ENCODE measurements at places on chromosomes 1 and 21. TPM values are rescaled to one million over a fixed set of nuclear protein-coding genes. Genes with fewer than 3 reads are reported as not detected.

SLC44A3 gene
- 70.5 TPM for polyA plus RNA-seq

S100A16 gene
- 134 TPM for polyA plus RNA-seq

CCDC185 gene
- polyA plus RNA-seq = not detected

PDPN gene
- 11.9 TPM for polyA plus RNA-seq

DNA sequence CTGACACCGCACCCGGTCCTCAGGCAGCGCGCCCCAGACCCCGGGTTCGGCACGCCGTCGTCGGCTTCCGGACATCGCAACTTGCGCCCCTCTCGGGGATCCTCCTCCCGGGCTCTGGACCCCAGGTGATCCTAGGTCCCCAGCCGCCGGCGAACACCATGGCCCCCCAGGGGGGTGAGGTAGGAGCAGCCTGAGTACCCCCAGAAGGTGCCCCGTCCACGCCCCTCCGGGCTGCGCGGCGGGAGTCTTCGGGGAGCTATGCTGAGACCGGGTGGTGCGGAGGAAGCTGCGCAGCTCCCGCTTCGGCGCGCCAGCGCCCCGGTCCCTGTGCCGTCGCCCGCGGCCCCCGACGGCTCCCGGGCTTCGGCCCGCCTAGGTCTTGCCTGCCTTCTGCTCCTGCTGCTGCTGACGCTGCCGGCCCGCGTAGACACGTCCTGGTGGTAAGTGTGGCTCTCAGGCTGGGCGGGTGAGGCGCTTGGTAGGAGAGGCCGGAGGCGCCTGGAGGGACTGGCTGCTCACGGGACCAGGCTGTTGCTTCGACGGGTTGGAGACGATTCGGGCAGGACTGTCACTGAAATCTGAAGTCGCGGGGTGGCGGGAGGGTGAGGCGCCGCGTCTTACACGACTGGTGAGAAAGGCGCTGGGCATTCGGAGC is 367 bp downstream of the WNT2B start:
- DNase-seq = peak; percentile 57

DNA sequence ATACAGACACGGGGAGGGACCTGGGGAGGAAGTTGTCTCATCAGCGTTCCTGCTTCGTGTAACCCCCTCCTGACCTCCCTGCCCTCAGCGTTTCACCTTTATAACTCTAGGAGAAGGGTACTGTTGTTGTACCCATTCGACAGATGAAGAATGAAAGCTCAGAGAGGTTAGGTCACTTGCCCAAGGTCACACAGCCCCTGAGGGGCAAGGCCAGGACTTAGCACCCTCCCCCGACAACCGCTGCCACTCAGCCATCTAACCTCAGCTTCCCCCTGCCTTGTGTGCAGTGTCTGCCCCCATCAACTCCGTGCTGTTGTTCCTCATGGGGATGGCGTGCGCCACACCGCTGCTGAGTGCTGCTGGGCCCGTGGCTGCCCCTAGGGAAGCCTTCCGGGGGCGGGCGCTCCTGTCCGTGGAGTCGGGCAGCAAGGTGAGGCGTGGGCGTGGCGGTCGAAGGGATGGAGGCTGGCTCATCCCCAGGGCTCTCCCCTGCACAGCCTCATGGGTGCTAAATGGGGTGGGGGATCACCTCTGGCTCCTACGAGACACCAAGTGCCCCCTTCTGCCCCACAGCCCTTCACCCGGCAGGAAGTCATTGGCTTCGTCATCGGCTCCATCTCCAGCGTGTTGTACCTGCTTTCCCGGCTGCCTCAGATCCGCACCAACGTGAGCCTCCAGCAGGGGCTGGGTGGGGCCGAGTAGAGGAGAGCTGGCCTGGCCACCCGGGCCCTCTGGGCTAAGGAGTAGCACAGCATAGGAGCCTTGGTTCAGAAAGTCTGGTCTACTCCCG is 14.0 kb downstream of the SLC66A1 start:
- DNase-seq = no peak

- peak; percentile 33 for DNase-seq
Observed at GRCh38 chr1:220137019-220137786, 43.3 kb downstream of the IARS2 start.

DNA sequence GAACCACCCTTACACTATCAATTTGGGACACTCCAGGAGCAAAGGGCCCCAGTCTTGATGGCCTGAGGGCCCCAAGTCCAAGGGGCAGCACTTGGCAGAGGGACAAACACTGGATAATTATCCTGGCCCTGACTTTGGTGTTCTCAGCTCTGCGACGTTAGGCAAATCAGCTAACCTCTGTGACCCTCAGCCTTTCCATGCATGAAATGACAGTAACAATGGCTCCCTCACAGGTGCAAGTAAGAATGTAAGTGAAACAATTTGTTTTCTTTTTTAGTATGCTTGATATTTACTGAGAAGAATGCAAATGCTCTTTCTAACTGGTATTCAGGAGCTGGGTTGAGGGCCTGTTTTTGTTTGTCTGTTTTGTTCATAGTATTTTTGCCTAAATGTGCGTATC is 61.6 kb upstream of the PRDX6 start:
- DNase-seq = peak; percentile 11

DNA sequence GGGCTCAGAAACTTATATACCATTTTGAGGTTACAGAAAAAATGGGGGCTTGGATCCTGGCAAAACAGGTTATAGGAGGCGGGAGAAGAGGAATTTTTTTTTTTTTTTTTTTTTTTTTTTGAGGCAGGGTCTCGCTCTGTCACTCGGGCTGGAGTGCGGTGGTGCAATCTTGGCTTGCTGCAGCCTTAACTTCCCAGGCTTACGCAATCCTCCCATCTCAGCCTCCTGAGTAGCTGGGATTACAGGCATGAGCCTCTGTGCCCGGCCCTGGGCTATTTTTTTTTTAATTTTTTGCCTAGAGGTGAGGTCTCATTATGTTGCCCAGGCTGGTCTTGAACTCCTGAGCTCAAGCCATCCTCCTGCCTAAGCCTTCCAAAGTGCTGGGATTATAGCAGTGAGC is 24.7 kb downstream of the MROH7 start:
- no peak for DNase-seq

DNA sequence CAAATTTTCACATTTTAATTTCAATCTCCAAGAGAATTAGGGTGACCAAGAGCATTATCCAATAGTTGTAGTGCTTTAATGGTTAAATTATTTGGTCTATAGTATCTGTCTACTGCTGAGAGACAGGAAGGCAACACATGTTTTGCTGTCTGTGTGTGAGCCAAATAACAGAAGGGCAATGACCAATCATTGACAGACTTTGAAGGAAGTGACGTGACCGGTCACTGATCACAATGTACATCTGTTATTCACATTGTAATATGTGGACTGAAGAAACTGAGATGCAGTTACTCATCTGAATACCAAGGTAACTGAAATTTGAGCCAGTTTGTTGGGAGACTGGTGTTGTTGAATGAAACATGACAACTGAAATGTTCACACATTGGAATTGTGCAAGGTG is 196.7 kb downstream of the LRRC40 start:
- no peak for DNase-seq
